ENCODE measurements at places on chromosomes 1 and 21.
A peak's percentile ranks its signal among the peaks of the same experiment; 100 is the strongest.

DNA sequence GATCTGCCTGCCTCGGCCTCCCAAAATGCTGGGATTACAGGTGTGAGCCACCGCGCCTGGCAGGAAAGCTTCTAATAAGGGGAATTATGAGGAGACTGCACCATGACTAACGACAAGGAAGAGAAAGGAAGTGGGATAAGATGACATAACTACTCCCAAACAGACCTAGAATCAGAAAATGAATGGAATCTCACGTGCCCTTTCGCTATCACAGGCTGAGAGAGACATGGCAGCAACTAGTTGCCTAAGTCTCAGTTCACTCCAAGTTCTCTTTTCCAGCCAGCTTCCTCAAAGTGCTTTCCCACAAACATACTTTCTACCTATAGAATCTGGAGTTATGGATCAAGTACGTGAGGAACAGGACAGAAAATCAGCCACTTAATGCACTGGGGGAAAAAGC, 2.0 kb downstream of the PI4KB start:
- DNase-seq, result no peak

- DNase-seq, result no peak
Measured at GRCh38 chr1:223832637-223832943, 13.2 kb downstream of the TP53BP2 start.

GRCh38 chr1:43388613-43389012, 987 bp downstream of the MED8 start:
- no peak for DNase-seq

- DNase-seq, result no peak
Measured at GRCh38 chr1:240109130-240109529, 17.4 kb downstream of the FMN2 start.

- no peak for DNase-seq
Measured at GRCh38 chr1:20009212-20009611, 29.8 kb upstream of the PLA2G2A start.

DNA sequence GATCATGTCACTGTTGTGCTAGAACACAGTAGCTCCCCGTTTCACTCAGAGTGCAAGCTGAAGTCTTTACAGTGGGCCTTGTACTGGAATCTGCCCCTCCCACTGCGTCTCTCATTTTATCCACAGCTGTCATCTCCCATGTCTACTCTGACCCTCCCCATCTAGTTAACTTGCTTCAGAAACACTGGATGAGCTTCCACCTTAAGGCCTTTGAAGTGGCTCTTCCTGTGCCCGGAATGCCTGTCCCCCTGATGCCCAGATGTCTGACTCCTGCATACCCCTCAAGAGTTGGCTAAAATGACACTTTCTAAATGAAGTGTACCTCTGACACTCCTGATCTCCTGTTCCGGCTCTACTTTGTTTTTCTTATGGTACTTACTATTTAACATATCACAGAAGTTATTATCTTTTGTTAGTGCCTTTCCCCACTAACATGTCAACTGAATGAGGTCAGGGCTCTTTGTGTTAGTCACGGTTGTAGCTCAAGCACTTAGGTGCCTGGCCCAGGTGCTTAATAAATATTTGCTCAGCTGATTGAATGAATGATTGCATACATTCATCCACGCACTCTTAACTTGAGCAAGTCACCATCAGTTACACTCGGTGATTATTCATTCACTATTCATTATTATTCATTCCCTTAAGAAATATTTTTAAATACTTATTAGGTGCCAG, 13.3 kb downstream of the ARV1 start:
- no peak for DNase-seq

GRCh38 chr1:30718091-30718635, 5.2 kb downstream of the MATN1 start:
- DNase-seq, result peak; percentile 99

- no peak for DNase-seq
Measured at GRCh38 chr1:204188959-204189639, 7.2 kb downstream of the KISS1 start.

DNA sequence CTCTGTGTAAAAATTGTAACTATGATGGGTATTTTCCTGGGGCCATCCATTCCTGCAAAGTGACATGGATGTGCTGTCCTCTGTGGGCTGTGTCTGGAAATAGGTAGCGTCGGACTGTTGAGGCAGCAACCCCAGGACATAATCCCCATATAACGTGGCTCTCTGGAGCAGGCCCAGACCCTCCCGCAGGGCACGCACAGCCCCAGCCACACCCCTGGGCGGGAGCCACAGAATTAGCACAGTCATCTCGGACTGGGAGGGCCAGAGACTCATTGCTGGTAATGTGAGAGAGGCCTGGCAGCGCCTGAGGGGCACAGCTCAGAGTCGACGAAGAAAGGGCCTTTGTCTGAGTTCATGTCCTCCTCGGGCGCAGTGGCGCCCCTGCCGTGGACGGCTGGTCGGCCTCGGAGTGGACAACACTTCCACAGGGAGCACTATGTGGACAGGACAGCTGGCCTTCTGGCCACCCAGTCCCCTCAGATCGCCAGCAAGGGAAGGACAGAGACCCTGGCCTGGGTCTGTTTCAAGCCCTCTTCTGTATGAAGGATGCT, 20.1 kb downstream of the SIM2 start:
- DNase-seq, result no peak

DNA sequence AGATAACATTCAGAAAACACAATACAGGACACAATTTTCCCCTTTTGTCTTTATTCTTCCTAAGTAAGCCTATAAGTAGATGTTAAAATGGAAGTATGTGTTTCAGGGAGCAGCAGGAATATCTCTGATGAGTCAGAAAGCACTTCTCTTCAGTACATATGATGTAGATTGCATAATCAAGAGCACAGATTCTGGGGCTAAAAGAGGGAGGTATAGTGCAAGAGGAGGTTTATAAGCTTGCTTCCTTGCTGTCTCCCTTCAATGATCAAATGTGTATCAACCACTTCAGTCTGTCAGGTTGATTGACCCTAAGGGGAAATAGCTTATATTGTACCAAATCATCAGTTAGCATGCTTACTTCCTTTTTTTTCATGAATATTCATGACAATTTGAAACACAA, 822.8 kb downstream of the BRINP3 start:
- no peak for DNase-seq

DNA sequence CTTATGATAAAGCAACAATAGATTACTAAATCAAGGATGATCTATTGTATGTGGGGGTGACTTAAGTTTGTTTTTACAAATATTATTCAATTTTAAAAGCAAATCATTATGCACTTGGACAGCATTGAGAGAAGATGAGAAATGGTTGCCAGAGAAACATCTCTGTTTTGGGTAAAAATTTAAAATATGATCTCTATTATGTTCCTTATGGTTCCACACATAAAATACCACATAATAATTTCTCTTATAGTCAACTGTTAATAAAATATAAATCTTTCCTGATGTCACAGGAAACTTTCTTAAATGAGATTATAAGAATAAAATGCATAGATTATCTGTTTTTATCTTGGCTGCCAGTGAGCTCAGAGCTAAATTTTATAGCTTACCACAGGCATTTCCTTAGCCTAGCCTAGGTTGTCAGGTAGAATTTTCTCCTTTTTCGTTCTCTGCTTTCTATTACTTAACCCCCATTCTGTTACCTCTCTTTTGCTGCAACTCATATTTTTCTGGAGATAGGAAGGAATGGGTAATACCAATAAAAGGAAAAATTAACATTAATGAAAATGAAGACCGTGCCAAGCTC, 109.7 kb downstream of the TGFB2 start:
- no peak for DNase-seq

DNA sequence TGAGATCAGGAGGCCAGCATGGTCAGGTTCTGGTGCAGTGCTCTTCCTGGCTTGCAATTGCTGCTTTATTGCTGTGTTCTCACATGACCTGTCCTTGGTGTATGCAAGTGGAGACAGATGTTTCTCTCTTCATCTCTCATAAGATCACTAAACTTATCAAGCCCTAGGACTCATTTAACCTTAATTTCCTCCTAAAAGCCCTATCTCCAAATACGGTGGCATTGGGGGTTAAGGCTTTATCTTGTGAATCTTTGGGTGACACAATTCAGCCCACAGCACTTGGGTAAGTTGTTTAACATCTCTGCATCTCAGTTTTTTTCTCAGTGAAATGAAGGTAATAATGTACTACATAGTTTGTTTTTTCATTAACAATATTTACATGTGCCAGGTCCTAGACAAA, 152.4 kb downstream of the RWDD3 start:
- no peak for DNase-seq

DNA sequence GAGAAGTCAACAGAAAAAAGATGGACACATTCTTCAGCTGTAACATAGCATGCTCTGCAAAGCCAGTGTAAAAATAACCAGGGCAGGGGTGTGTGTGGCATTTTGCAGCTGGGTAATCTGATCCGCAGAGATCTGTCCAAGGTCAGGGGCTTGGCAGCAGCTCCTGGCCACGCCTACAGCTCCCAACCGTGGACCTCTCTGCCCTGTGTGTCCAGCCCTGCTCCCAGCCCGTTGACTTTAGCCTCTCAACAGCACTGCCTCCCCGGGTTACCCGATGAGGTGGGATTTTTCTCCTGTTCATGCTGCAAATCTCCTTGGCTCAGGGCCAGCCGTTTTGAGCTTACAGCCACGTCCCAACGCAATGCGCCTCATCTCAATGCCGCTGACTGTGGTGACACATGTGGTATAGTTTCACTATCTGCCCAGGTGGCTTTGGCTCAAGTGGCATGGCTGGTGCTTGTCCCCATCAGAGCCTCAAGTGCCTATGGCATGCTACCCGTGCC, 68.1 kb downstream of the VWA5B1 start:
- DNase-seq, result no peak

DNA sequence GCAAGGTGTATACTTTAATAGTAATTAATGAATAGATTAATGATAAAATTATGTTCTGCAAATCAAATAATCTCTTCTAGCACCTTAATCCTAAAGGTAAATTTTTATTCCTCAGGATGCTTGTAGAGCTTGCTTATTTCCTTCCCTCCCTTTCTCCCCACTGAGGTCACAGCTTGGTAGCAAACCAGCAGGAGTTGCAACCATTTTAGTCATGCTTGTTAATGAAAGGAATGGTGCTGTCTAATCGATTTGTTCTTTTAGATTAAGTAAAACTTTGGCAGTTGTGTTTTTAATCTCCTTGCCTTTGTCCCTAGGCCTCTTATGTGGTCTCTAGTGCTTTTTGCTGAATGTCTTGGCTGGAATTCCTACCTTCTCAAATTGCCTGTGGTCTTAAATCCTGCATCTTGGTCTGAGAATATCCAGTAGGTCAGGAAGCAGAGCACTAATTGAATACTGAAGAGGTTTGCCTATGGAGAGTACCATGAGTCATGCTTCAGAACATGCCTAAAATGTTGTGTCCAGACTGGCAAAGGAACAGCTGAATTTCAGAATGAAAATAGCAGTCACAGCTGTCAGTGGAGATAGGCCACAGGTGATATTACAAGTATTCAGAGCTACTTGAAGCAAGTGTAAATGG, 36.3 kb upstream of the RWDD3 start:
- DNase-seq, result no peak

- DNase-seq, result no peak
Measured at GRCh38 chr1:119974013-119974412, 77.7 kb upstream of the ADAM30 start.

DNA sequence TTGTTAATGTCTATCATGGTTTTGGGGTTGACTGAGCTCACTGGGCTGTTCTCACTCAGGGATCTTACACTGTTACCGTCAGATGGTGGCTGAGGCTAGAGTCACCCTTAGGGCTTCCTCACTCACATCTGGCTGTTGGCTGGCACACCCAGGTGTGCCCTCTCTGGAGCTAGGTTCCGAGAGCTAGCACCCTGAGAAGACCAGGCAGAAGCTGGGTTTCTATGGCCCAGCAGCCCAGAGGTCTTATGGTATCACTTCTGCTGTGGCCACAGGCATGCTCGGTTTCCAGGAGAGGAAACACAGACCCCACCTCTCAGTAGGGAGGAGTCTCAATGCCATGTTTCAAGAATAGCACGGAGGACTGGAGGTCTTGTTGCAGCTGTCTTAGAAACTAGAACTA, 20.7 kb upstream of the KIF1B start:
- DNase-seq, result no peak

DNA sequence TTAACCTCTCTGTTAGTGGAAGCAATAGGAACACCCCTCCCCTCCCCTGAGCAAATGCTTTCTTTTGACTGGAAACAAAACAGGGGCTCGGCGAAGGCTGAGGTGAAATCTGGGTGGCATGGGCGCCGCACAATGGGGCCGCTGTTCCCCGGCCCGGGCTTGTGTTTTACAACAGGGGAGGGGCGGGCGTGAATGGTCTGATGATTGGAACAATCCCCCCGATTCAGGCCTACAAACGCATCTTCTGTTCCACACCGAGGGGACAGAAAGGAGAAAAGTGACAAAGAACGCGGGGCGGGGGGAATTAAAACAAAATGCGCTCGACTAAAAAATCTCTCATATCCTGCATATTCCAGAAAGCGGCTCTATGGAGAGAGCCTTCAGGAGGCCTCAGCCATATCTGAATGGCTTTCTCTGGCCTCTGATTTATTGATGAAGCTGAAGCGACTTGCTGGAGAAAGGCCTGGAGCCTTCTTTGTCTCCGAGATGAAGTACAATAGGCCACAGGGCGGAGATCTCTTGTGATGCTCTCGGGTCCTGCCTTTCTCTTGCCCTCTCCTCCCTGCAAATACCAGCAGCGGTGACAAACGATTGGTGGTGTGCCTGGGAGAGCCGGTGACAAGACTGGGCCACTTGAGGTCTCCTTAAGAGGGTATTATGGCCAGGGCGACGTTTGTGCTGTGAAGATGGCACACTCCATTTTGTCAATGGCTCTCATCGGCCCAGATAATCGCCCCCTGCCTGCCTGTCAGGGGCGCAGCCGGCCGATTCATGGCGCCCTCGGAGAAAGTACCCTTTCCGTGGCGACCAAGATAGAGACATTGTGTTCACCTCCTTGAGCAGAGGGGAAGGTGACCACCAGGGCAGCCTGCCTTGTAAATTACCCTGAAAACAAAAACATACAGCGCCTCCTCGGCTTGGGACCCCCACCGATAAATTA, 47.1 kb upstream of the OLIG2 start:
- no peak for DNase-seq

DNA sequence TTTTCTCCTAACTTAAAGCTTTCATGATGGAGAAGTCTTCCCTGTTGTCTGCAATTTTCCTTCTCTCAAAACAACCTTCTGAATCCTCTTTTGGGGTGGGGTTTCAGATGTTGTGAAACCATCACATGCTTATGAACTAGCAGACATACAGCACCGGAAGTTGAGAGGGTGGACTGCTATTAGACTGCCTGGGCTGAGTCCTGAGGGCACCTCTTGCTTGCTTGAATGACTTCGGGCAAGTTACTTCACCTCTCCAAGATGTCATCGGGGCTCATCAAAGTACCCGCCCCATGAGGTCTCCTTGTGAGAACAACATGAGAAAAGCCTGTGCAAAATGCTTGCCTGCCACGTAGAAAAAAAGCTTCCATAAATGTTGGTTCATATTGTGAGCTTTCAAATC, 89.6 kb downstream of the CCDC185 start:
- DNase-seq, result no peak

- no peak for DNase-seq
Measured at GRCh38 chr1:178543290-178543607, 30.3 kb downstream of the TEX35 start.

All from esophagus squamous epithelium (tissue), 5 donors.